Mucosa of gallbladder (tissue), 1 donor: ENCODE measurements at places on chromosomes 1 and 21. TPM values are rescaled to one million over a fixed set of nuclear protein-coding genes. Genes with fewer than 3 reads are reported as not detected.

- DNase-seq: peak; percentile 11
These were observed 610 bp downstream of the COL6A2 start for GRCh38 chr21:46098303-46099141.

DNA sequence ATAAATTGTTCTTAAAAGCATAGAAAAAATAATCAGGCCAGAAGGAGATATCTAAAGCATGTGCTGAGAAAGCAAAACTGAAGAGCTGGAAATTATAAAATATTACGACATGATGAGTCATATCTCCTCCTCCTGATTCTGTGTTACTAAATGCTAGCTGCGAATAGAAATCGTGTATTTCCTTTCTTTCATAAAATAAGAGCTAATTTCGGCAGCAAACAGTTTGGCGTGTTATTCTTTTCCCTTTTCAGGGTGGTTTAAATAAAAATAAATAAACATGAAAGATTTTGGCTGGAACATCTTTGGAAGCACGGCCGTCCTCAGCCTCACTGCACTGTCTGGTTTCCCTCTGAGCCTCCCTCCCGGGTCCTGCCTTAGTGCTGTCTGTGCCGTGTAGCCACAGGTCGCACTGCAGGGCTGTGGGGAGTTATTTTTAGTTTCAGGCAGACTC, 56.0 kb downstream of the ADARB1 start:
- no peak for DNase-seq

- DNase-seq: no peak
These were observed 10.5 kb upstream of the GNG12 start for GRCh38 chr1:67843746-67844145.

DNA sequence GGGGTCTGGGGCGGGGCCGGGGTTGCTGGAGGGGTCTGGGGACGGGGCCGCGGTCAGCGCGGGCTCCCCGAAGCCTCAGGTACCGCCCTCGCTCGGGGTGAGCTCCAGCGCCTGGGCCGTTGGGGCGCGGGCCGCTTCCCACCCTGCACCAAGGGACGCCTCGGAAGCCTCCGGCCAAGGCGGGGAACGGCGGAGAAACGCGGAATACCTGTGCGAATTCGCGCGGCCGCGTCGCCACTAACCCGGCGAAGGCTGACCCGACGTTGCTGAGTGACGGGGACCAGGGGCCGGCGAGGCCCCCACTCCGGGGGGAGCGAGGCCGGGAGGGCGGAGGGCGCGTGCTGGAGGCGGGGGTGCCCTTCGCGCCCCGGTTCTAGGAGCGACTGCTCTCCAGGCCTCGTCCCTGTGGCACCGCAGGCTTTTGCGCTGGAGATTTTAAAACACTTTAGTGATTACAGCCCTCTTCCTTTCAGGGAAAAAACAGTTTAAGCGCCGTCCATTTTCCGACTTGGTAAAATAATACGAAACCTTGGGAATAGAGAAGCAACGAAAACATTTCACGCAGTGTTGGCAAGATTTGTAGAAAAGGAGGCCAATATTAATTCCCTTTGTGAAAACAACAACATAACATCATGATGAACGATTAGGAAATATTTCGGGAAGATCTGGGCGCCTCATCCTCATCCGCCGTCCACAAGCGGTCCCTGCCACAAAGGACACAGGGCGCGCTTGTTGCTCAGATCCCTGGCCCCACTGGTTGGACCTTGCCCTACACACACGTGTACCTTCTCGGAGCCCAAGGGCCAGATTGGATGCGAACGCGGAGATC, 971 bp upstream of the GNG4 start:
- DNase-seq: no peak

GRCh38 chr1:209395169-209395568, 188.3 kb upstream of the CAMK1G start:
- no peak for DNase-seq

GRCh38 chr1:154870115-154870571, at the start of gene KCNN3:
TSS of gene KCNN3 (minus strand) at chr1:154870281. CDS start at chr1:154869964, 317 bp downstream.
- DNase-seq: peak; percentile 93

- DNase-seq: no peak
These were observed 87.7 kb upstream of the LYPLAL1 start for GRCh38 chr1:219085988-219086387.

GRCh38 chr1:224957696-224958095, 28.2 kb downstream of the DNAH14 start:
- no peak for DNase-seq

- DNase-seq: no peak
These were observed 14.3 kb downstream of the RCC1 start for GRCh38 chr1:28519946-28520725.

DNA sequence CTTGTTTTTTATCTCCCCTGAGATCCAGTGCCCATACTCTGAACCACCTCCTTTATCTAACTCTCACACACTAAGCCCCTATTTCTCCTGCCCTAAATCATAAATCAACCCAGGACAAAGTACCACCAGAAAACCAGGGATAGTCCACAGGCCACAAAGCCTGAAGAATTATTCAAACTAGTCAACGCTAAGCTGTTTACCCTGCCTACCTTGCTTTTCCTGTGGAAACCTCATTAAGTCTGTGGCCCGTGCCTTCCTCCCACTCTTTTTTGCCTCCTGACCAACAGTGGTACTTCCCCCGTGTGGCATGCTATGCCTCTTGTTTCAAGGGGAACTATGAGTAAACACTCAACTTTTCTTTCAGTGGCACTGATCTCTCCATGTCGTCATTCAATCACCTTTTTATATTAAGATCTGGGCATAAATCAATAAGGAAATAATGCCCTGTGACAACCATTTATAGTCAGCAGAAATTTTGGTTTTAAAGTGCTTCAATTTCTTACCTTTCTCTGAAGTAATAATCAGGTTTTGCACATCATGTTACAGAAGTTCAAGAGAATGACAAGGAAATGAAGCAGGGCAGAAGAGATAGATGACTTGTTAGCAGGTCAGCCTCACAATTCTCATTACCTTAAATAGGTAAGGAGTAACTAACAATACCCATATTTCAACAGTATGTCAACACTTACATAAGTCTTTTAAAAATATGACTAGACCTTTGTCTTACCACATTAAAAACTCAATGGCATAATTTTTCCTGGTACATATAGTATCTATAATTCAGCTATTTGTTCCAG, 32.1 kb downstream of the EYA3 start:
- no peak for DNase-seq

GRCh38 chr1:59686170-59686569, 128.6 kb upstream of the HOOK1 start:
- DNase-seq: no peak

MFSD2A gene
- total RNA-seq: 3.3 TPM

VPS45 gene
- total RNA-seq: 37.1 TPM

PTCH2 gene
- total RNA-seq: 1.9 TPM

NUDT4B gene
- 0.46 TPM for total RNA-seq
